ENCODE measurements at places on chromosomes 3 and 15.

DNA sequence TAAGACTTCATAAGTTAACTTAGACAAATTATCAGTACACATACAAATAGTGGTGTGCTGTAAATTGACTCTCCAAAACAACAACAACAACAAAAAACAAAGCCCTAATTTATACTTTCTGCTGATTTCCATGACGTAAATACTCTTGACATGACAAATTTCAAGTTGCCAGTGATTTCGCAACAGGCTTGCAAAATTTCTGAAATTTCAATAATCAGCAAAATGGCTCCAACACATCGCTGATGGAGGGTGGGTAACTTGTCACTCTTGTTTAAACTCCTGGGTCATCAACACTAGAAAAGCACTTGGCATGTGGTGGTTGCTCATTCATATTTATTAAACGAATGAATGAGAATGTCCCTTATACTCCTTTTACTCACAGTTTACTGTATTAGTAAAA is 205.2 kb upstream of the SATB1 start:
- no peak for DNase-seq

DNA sequence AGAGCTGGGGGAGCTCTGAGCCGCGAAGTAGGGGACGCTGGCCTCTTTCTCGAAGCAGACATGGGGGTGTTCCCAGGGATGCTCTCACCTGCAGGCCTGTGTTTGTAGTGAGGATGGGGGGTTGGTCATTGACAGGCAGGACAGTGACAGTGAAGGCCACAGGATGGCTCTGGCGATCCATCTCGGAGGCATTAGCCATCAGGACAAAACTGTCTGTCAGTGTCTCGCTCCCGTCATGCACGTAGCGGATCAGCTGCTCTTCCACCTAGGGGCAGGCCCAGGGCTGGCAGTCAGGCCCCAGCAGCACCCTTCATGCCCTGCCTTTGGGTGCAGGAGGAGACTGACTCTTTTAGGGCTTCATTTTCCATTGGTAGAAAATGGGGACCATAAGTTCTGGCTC is 28.0 kb downstream of the CSPG4 start:
- DNase-seq, result no peak

DNA sequence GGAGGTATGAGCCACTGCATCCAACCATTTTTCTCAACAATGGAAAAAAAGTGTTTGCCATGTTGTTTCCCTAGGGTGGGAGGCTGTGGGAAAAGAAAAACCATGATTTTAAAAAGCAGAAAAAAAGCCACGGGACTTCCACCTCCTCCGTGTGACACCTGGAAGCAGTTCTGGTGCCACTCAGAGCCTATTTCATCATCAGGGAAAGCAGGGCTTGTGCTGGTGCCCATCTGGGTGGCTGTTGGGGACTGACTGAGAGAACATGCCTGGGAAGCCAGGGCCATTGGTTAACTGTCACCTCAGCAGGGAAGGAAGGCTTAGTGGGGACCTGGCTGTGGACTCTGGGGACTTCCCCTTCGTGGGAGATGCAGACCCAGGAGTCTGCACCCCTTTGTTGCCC is 7.3 kb downstream of the RNU5B-1 start:
- DNase-seq, result no peak

GRCh38 chr3:61865466-61866152 is 304.2 kb downstream of the PTPRG start:
- DNase-seq, result no peak

- DNase-seq, result no peak
These were observed 18.2 kb downstream of the EIF3J start for GRCh38 chr15:44554934-44555723.

- peak; percentile 8 for DNase-seq
These were observed 161.8 kb upstream of the BFSP2 start for GRCh38 chr3:133238015-133238414.

DNA sequence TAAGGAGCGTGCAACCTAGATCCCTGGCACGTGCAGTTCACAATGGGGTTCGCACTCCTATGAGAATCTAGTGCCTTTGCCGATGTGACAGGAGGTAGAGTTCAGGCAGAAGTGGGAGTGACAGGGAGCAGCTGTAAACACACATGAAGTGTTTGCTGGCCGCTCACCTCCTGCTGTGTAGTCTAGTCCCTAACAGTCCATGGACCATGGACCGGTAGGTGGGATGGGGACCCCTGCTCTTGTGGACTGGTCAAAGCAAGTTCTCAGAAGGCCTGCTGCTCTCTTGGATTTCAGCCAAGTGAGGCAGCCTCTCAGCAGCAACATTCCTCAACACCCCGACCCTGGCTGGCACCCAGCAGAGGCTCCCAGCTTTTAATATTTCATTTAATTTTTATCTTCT is 58.2 kb upstream of the SNRPA1 start:
- DNase-seq, result no peak
